ENCODE measurements at places on chromosomes 16 and 17. TPM values are rescaled to one million over a fixed set of nuclear protein-coding genes. Genes with fewer than 3 reads are reported as not detected.

Gene TP53TG3F
- not detected for polyA plus RNA-seq

Gene KRTAP2-1
- not detected for polyA plus RNA-seq

Gene KRT34
- 0.07 TPM for polyA plus RNA-seq

Gene ZFP1
- polyA plus RNA-seq: 1.7 TPM

Gene CRYM
- 0.06 TPM for polyA plus RNA-seq

Gene CA7
- not detected for polyA plus RNA-seq

Gene GRAPL
- 1.5 TPM for polyA plus RNA-seq

Gene GPR179
- 0.03 TPM for polyA plus RNA-seq

Gene TTLL6
- 0.22 TPM for polyA plus RNA-seq

Gene PRSS33
- not detected for polyA plus RNA-seq

Gene ZNF287
- polyA plus RNA-seq: 1.8 TPM

Gene TUBB3
- polyA plus RNA-seq: 5.1 TPM

Gene TLCD3A
- 3.8 TPM for polyA plus RNA-seq

Gene ICAM2
- polyA plus RNA-seq: 87.0 TPM

Gene CNTNAP4
- polyA plus RNA-seq: not detected

Gene BRICD5
- polyA plus RNA-seq: 3.3 TPM

Gene LPO
- polyA plus RNA-seq: 0.07 TPM

Gene SLC5A10
- polyA plus RNA-seq: 0.11 TPM

Gene OMG
- 0.06 TPM for polyA plus RNA-seq

Gene CES1
- polyA plus RNA-seq: 5.9 TPM

Gene MAP2K6
- polyA plus RNA-seq: 7.5 TPM

Gene MIF4GD
- 21.6 TPM for polyA plus RNA-seq

Gene NPIPB9
- polyA plus RNA-seq: 0.19 TPM

Gene TTYH2
- polyA plus RNA-seq: 3.1 TPM

Gene TPPP3
- polyA plus RNA-seq: 33.7 TPM

Gene KRT17
- polyA plus RNA-seq: 0.60 TPM

Gene HOXB8
- polyA plus RNA-seq: 8.3 TPM

Gene SPNS3
- polyA plus RNA-seq: 0.16 TPM

Gene OR4D1
- polyA plus RNA-seq: not detected

Gene KIF2B
- polyA plus RNA-seq: not detected

Gene BICDL2
- 77.9 TPM for polyA plus RNA-seq

Gene ZNF385C
- 0.67 TPM for polyA plus RNA-seq

Gene GINS2
- 0.22 TPM for polyA plus RNA-seq

Gene CCNF
- polyA plus RNA-seq: 1.0 TPM

Measured in adipose tissue (tissue), 3 donors.